ENCODE measurements at places on chromosomes 6 and 20.

GRCh38 chr6:136767570-136768309, 24.5 kb downstream of the MAP3K5 start:
- DNase-seq: no peak

DNA sequence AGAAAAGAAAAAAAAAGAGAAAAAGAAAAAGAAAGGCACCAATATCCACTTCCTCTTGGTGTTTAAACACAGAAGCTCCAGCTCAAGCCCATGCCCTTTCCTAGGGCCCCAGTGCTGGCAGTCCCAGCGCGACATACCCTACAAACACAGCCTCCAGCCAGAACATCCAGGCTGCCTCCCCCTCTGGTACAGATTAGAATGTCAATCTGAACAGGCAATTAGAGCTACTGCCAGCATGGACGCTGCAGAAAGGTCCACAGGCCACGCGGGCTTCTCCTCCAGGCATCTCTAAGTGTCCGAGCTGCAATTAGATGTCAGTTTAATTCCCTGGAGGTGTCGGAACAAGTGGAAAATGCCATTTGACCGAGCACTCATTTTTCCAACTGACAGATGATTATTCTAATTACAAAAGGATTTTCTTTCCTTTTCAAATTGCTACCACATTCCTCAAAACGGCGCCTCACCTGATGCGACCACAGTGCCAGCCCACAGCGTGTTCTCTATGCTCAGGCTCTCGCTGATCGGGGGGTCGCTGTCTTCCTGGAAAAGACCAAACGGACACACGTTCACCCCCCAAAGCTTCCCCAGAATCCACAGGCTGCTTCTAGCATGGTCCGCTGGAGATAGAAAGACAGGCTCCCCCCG, 79.5 kb downstream of the ATP9A start:
- no peak for DNase-seq

- no peak for DNase-seq
Measured at GRCh38 chr6:161830866-161831616, 557.2 kb upstream of the AGPAT4 start.

DNA sequence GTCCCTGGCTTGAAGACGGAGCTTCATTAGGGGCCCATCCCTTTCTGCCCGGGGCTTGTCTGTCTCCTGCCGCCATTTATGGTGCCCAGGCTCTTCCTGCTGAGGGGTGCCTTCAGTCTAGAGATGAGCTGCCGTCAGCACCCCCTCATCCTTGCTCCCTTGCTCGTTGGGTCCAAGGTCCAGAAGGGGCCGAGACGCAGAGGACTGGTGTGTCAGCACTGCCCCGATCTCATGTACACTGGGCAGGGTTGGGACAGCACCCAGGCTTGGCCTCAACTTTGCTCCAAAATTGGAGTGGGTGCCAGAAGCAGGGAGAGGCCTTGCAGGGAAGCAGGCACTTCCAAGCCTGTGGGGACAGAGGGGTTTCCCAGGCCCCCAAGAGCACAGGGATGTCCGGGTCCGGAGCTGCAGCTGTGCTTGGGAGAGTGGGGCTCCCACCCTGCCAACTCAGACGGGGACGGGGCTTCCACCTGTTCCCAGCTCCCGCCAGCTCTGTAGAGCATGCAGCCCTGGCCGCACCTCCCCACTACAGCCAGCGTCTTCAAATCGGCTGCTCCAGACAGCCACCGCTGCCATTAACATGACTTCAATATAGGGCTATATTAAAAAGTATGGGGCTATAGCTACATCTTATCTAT, 488.8 kb downstream of the TENT5A start:
- DNase-seq: no peak

DNA sequence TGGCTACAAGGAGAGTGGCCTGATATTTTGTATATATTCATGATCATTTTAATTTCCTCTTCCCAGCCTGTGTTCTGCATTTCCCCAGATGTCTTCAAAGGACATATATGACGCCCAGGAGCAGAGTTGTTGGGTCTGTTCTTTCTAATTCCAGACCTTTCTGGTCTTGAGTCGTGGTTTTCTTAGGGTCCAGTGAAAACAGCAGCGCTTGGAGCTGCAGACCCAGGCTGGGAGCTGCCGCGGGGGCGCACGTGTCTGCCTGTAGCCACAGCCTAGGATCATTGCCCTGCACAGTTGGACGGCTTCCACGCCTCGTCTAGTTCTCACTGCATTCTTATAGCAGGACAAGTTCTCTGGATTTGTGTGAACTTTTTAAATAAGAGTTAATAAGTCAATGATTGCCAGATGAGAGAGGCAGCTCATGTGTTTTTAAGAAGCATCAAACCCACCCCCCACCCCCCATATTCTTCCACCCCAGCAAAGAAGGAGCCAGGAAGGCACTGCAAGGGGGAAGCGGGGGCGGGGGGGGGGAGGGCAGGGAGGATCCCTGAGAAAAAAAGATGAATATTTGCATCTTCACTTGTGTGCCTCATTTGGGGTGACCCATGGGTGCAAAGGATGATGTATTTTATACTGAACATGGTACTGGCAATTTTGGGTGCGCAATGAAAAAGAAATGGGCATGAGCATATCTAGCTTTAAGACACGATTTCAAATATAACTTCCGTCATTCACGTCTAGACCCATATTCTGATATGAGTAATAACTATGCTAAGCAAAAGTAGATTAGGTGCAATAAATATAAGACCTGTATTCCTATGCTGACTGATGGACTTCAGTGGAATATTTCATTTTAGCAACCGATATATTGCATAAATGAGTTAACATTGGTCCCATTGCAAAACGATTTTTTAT, 160.0 kb downstream of the TBXT start:
- DNase-seq: no peak

DNA sequence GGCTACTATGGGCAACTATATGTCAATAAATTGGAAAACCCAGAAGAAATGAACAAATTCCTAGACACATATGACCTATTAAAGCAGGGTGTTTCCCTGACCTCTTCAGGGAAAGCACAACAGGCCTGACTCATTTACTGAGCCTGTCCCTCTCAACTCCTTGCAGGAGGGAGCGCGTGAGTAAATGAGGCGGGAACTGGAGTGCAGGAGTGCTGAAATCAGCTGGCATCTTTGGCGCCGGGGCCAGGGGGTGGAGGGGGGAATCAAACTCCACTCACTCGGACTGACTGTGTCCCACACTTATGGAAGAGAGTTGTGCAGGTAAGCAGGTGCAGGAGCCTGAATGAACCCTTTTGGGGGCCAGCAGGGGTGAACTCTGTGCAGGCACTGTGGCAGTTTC, 671.2 kb upstream of the PTCHD4 start:
- DNase-seq: no peak

DNA sequence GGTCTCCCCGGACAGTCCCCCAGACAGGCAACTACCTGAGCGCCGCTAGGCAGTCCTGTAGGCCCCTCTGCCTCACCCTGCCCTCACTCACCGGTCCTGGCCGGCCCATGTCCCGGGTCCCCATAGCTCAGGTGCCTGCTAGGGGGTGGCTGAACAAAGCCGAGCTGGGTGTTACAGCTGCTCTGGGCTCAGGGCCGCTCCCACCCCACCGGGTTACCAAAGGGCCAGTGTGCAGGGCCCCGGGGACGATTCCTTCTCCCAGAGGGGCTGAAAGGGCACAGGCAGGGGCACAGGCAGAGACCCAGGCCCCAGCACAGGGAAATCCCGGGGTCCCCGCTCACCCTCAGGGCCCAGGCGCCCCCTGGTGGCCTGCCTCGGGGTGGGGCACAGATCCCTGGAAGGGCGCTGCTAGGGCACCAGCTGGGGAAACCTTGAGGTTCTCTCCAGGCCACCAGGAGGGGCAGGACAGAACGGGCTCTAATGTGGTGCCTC, 118.4 kb downstream of the GRM4 start:
- peak; percentile 29 for DNase-seq

DNA sequence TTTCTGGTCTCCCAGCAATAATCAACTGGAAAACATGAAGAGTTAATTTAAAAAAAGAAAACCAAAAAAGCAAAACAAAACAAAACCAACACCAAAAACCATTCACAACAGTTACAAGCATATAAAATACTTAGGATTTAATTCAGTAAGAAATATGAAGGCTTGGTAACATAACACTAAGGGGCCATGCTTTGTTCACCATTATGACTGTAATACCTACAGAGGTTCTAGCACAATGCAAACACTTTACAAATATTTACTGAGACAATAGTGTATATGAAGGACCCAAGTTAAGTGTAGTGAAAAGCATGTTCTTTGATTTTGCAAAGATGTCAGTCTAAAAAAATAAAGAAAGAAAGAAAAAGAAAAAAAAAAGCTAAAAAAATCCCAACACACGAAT, 109.8 kb upstream of the EMILIN3 start:
- DNase-seq: no peak

- no peak for DNase-seq
Measured at GRCh38 chr6:10441655-10442009, 26.8 kb upstream of the TFAP2A start.

GRCh38 chr6:22062807-22063408, 233.9 kb downstream of the PRL start:
- DNase-seq: peak; percentile 82

DNA sequence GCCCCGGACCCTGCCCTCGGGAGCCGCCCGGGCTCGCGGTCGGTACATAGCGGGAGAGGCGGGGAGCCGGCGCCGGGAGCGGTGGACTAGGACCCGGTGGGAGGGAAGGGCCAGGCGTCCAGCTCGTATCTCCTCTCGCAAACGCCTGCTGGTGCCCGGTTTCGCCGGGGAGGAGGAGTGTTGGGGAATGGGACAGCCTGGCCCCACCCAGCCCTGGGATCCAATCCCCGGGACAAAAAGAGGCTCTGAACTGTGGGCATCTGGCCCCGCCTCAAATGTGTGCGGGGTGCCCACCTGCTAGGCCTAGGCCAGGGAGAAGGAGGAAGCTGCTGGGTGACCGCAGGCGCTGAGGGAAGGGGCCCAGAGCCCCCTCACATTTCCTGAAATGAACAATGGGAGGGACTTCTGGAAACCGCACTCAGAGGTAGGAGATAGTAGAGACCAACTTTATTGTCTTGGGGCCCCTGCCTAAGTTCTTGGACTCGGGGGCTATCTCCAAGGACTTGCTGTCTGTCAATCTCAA, at the start of gene KCNK17:
KCNK17 (minus strand) TSS at position 147 of the 523 bp plus-strand sequence; CDS start at position 48, 99 bp downstream.
- DNase-seq: no peak

- no peak for DNase-seq
Measured at GRCh38 chr20:22818636-22819035, 216.5 kb upstream of the SSTR4 start.

DNA sequence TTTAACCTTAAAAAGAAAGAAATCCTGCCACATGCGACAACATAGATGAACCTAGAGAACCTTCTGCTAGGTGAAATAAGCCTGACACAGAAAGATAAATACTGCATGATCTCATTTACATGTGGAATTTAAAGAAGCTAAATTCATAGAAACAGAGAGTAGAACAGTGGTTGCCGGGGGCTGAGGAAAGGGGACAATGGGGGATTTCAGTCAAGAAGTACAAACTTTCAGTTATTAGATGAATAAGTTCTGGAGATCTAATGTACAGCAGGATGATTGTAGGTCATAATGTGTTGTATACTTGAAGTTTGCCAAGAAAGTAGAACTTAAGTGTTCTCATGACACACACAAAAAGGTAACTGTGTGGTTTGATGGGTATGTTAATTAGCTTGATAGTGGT, 204.3 kb upstream of the PRSS16 start:
- DNase-seq: no peak

Measured in CD8-positive, alpha-beta T cell (primary cell).